ENCODE measurements at places on chromosomes 4 and X.

DNA sequence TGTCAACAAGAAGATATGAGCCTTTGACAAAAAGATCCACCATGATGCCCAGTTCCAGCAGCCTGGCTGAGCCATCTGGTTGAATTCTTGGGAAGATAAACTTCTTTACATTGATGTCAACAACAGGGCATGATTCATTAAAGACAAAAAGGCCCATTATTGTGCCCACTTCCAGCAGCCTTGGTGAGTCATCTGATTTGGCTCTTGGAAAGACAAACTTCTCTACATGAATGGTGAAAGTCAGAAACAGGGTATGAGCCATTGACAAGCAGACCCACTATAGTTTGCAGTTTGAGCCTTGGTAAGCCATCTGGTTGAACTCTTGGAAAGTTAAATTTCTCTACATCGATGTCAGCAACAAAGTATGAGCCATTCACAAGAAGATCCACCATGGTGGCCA lies 4.1 kb upstream of the CSF2RA start:
- no peak for DNase-seq

DNA sequence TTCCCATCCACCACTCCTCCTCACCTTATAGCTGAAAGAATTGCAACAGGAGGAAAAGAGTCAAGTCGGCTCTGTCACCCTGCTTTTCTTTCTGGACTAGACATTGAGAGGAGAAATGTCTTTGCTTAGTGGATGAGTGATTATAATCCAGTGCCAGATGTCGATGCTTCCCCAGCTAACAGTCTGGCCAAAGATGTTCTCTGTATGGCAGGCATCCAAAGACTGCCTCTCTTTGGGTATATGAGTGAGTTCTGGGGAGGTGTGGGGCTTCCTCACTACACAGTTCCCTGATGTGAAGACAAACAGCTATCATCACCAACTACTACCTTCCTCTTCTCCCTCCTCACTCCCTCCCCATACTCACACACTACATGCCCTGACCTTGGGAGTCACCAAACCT lies 90.9 kb downstream of the COMMD8 start:
- no peak for DNase-seq

DNA sequence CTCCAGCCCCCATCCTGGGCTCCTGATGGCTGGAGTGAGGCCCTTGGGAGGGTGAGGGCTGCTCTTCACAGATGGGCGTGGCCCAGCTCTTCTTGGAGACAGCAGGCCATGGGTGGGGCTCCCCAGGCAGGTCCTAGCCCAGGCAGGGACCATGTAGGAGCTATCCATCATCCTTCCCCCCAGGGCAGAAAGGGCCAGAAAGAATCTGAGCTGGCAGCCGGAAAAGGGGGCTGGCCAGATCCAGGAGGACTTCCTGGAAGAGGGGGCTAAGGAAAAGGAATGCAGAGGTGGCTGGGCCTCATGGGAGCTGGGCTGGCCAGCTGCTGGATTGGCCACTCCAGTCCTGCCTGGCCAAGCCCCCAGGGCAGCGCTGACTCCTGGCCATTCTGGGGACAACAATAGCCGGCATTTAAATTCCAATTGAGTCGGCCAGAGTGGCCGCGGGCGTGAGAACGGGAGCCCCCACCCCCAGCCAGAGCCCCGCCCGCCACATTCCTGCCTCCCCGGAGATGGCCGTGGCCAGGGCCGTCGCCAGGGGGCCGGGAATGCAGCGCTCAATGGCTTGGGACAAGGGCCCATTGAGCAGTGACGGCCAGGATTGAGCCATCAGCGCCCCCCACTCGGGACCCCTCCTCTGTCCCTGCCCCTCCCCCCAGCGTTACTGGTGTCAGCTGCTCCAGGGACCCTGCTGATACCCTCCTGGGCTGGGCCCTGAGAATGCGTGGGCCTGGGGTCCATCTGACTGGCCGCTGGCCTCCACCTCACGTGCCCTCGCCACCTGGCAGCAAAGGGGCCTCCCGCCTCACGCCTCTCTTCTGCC lies 15.1 kb upstream of the FGFR3 start:
- no peak for DNase-seq

DNA sequence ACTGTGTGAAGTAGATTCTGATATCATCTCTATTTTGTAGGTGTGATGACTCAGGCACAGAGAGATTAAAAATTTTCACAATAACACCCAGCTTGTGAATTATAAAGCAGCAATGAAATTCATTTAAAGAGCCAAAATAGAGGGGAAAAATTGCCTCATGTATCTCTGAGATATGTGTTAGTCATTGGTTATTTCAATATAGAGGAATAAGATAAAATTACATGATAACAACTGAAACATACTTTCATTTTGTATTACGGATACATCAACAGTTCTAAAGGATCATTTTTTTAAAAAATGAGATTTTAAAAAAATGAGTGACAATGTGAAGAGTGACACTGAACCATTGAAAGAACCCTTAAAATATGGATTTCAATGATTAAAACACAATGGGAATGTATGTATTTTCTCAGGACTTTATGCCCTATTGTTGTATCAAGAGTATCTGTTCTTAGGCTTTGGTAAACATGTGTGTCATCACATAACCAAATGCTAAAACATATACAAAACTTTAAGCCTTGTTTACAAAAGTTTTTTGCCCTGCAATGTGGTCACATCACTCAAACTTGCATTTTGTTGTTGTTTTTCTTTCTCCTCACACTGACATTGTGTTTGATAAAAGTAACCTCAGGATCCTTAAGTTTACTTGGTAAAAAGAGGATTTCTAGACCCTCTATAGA lies 221.3 kb downstream of the ANTXR2 start:
- no peak for DNase-seq

GRCh38 chrX:96685210-96686099 lies 813 bp downstream of the DIAPH2 start:
- peak; percentile 78 for DNase-seq

DNA sequence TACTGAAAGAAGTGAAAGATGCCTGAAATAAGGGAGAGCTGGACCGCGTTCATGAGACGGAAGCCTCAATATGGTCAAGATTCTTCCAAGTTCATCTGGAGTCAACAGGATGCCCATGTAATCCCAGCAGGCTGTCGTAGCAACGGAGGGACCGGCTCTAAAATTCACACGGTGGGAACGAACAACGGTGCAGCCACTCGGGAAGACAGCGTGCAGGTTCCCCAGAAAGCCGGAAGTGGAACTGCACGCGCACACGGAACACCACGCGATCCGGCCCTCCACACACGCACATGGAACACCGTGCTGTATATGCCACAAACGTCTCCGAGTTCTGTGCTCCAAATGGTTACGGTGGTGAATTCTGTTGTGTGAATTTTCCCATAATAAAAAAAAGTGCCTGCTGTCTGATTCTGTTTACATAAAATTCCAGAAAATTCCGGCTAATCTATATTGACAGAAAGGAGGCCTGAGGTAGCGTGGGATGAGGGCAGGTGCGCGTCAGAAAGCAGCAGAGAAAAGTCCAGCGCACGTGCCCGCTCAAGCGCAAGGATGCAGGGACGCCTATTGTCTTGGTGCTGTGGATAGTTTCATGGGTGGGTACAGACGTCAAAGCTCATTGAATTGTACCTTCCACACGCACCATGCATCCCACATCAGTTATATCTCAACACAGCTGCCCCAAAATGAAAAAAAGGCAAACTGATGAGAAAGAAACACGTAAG lies 31.2 kb downstream of the PPP2R3B start:
- DNase-seq: no peak

DNA sequence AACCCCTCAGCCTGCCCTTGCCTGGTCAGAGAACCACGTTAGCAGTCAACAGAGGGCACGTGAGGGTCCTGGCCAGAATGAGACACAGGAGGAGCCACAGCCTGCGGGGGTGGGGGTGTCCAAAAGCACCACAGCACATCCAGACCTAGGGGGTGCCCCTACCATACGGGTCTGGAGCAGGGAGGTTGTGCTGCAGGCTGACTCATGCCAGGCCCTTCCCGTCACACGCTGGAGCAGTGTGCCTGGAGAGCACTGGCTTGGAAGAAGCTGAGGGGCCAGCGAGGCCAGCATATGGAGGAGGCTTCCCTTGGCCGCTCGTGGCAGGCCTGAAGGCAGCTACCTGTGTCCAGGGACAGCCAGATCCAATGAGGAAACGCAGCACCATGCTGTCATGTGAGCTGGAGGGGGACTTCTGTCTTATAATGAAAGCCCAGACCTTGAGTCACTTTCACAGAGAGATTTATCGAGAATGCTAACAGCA lies 1.5 kb upstream of the IRAK1 start:
- DNase-seq: no peak

DNA sequence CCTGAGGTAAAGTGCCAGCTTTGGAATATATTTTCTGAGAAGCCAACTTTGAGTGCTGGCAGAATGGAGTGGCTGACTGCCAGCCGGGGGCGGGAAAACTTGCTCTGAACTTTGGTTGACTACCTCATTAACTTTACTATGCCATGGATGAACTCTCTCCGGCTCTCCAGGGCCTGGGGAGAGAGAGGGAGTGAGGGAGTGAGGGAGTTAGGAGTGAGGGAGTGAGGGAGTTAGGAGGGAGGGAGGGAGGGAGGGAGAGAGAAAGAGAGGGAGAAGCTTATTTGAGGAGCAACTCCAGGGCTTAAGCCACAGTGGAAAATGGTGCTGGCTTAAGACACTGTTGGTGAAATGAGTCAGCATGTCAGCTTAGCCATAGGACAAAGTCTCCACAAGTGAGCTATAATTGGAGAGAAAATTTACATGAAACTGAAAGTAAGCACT lies 280.9 kb upstream of the RPS6KA3 start:
- no peak for DNase-seq

GRCh38 chr4:76550966-76551780 lies 116.1 kb downstream of the SHROOM3 start:
- DNase-seq: no peak

GRCh38 chr4:86898562-86898961 lies 6.3 kb upstream of the C4orf36 start:
- DNase-seq: no peak

DNA sequence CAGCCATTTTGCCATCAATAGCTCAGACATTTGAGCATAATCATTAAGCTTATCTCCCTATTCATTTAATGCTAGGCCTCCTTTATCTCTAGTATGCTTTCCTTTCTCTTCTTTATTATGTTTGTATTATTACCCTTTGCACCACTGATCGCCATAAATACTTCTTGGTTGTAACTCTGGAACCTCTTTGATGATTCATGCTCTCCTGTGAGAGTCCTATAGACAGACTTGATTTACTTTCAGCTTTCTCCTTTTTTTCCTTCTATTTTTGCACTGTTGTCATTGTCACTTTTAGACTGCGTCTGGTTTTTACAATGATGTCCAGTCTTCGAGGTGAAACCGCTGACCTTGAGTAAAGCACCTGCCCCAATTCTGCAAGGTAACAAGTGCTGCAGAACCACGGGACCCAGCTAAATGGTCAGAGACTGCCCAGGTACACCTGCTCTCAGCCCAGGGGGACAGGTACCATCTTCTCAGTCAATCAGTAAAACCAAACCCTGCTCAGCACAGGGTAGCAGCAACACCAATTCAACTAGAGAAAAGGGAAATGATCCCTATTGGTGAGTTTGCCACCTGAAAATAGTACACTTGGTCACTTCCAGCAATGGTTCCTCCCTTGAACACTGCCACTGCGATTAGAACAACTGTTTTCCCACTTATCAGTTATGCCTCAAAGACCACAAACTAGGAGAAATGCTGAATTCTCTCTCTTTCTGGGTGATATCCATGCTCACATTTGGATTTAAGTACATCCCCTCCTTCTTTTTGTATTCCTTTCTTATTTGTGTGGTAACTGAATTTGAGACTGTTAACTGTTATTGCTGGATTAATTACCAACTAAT lies 125.1 kb downstream of the MAML3 start:
- DNase-seq: no peak

DNA sequence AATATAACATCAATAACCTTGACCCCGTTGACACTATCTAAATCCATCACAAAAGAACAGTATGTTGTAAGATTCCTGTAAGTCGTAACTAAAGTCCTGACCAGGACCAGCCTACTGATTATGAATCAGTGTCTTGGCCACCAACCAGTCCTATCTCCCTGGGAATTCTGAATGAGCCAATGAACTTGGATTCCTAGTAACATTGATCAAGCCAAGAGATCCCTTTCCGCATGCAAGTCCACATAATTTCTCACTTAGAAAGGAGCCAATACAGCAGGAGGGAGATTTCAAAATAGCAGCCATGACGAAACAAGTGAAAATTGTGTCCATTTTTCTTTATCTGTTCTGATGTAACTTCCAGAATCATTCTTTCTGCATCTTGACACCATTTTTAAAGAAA lies 9.5 kb downstream of the XPNPEP2 start:
- DNase-seq: no peak

DNA sequence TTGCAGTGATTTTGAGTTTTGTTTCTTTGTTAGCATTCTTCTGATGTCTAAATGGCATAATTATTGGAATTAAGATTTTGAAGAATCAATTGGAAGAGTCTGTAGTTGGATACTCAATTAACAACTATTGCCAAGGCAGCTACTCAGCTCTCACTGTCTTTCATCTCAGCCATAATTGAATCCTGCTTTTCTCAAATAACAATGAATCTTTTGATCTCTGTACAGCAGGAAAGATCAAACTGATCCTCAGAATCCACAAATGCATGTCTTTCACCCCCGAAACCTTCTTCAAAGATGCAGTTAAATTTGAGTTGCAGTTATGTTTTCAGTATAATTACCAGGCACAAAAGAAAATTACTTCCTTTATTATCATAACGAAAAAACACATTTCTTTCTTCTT lies 86.2 kb downstream of the MAD2L1 start:
- DNase-seq: no peak

DNA sequence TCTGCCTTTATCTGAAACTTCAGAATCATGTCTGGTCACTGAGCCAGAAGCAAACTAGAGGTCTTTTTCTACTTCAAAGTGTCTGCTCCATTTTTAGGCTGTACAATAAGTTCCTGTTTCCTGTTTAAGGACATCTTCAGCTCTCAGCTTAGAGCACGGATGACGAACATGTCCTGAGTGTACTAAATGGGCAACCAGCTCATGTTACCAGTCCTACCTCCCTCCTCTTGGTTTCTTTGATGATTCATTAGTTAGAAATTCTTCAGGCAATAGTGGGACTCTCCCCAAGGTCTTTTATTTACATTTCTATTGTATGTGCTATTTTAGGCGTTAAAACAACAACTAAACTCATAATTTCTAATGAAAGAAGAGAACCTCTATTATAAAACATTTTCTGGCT lies 58.0 kb downstream of the ENPEP start:
- no peak for DNase-seq

GRCh38 chrX:118521435-118521834 lies 25.8 kb downstream of the DOCK11 start:
- DNase-seq: no peak

- DNase-seq: no peak
Measured at GRCh38 chr4:38696697-38697096, 32.7 kb downstream of the KLF3 start.

- no peak for DNase-seq
Measured at GRCh38 chr4:128483041-128483440, 195.4 kb upstream of the PGRMC2 start.

GRCh38 chr4:55170462-55170861 lies 45.1 kb upstream of the KDR start:
- no peak for DNase-seq

DNA sequence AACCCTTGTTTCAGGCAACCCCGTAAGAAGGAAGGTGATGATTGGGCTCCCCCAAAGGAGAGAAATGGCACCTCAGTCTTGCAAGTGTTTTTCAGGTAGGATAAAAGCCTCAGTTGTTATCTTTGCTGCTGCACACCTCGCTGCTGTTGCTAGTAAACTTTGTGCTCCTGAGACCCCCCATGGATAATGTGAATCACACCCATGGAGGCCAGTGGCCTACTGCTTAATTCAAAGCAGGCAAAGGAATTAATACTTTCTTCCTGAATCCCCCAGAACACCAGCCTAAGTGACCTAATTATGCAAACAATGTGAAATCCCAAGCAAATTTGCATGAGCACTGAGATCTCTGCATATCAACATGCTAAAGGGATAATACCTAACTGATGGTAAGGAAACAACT lies 337.5 kb downstream of the GRIA2 start:
- DNase-seq: no peak
